ENCODE measurements at places on chromosomes 6 and 20.

DNA sequence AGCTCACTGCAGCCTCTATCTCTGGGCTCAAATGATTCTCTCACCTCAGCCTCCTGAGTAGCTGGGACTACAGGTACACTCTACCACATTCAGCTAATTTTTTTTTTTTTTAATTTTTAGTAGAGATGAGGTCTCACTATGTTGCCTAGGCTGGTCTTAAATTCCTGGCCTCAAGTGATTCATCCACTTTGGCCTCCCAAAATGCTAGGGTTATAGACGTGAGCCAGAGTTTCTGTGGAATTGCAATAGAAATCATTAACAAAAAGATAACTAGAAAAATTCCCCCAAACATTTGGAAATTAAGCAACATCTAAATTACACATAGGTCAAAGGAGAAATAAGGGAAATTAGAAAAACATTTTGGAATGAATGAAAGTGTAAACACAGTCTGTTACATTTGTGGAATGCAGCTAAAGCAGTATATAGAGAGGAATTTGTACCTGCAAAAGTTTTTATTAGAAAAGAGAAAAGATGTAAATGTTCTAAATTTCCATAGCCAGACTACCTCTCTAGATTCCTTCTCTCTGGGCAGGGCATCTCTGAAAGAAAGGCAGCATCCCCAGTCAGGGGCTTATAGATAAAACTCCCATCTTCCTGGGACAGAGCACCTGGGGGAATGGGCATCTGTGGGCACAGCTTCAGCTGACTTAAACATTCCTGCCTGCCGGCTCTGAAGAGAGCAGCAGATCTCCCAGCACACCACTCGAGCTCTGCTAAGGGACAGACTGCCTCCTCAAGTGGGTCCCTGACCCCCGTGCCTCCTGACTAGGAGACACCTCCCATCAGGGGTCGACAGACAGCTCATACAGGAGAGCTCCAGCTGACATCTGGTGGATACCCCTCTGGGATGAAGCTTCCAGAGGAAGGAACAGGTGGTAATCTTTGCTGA lies 51.3 kb downstream of the ATRN start:
- no peak for DNase-seq

DNA sequence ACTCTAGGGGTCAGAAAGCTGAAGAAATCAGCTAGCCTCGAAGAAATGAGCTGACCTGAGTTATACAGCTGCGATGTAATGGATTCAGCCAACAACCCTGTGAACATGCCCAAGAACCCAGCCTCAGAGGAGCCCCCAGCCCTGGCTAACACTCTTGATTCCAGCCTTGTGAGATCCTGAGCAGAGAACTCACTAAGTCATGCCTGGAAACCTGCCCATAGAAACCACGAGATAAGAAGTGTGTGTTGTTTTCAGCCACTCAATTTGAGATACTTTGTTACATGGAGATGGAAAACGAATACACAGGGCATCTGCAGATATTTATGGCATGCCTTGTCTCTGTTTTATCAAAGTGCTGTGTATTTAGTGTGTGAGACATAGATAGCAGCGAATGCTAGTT lies 265.2 kb downstream of the QKI start:
- DNase-seq = no peak

DNA sequence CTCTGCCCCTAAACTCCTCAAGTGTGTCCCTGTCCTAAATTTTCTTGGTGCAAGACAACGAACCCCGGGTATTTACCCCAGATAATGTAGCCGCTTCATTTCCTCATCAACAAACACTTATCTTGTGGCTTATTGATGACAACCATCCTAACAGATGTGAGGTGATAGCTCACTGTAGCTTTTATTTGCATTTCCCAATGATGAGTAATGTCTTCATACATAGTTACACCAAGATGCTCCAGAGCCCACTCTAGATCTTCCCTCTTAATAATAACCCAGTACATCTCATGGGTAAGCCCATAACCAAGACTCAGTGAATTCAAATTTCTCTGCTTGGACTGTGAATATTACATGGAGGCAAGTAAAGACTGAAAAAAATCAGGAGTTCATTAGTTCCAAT lies 48.2 kb upstream of the BEND6 start:
- DNase-seq = no peak

GRCh38 chr20:36527331-36528125 lies 13.8 kb upstream of the MYL9 start:
- no peak for DNase-seq

DNA sequence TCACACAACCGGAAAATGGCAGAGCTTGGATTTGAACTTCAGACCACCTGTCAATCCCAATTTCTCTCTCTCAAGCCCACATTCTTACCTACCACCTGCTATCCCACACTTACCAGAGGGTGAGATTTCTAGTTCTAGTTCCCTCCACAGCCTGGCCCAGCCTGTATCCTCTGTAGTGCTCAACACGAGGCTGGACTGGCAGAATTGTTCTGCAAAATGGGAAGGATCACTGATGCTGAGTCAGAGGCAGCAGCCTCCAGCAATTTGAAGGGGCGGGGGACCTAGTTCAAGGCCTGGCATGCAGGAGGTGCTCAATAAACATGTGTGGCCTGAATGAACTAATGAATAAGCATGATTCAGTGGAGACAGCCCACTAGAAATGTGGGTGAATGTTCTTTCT lies 53.6 kb upstream of the TTPAL start:
- DNase-seq = no peak

- no peak for DNase-seq
These were observed 24.2 kb upstream of the PPP1R14C start for GRCh38 chr6:150118627-150119026.

GRCh38 chr20:40728470-40728869 lies 39.4 kb upstream of the MAFB start:
- no peak for DNase-seq
